ENCODE measurements at places on chromosomes 3 and 15. TPM values are rescaled to one million over a fixed set of nuclear protein-coding genes. Genes with fewer than 3 reads are reported as not detected.

The MYZAP gene
- not detected for total RNA-seq

- DNase-seq = no peak
These were observed 35.2 kb upstream of the MELTF start for GRCh38 chr3:197064771-197065170.

DNA sequence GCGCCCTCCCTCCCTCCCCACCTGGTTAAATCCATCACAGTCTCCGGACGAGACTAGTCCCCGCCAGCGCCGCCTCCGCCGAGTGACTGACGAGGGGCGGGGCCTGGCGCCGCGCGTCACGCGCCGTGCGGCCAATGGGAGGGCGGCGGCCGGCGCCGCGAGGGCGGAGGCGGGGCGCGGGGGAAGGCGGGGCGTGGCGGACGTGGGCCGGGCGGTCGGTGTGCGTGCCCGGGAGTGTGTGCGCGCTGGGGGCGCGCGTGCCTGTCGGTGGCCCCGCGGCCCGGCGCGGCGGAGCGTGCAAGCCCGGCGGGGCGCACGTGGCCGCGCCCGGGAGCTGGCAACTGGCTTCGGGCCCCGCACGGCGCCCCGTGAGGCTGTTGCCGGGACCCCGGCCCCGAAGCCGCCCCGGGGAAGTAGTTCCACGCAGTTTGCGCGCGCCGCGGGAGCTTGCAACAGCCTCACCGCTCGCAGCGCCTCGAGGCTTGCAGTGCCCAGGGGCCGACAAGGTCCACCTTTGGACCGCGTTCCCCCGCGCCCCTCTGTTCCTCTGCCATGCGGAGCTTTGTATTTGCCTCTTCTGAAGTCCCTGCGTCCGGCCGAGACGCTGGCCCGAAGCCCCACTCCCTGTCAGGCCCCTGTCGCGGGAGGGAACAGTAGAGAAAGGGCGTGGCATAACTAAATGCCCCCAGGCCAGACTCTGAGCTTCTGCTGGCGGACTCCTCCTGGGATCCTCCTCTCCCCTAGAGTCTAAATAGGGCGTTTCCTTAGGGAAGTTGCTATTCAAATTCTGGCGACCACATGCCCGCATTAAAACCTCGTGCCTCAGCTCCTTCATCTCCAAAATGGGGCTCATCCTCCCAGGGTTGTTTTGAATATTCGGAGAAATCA is 400.9 kb downstream of the SHQ1 start:
- peak; percentile 86 for DNase-seq

DNA sequence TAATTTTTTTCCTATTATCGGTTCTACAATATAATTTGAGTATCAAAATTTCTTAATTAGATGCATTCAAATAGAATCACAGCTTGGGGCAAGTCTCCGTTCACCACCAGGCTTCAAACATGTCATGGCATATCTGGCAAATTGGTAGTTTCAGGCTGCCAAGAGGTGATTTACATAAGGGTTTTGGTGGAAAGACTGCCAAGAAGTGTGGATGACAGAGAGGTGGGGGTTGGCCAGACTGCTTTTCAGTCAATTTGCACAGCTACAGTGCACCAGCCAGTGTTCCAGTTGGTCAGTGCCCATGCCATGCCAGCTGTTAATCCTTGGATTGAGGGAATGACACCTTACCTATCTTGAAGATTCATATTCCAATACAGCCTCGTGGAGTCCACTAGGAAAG is 8.4 kb upstream of the GSK3B start:
- no peak for DNase-seq

DNA sequence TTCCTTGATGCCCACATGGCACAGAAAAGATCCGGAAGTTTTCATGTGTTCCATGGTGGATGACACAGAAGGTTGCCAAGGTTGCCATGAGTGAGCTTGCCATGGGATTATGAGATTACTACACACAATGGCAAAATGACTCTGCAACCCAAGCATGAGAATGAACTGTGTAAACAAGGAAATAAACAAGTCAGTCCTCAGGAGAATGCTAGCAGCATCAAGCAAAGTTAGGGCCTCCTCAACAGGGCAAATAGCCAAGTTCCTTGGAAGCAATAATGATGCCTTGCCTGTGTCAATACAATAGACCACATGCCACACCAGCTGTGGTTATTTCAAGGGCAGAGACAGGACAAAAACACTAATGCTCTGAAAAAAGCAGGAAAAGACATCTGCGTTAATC is 41.8 kb downstream of the AQR start:
- DNase-seq = no peak

- no peak for DNase-seq
These were observed 16.1 kb upstream of the C15orf61 start for GRCh38 chr15:67504796-67505195.

All from IMR-90 (cell line).